ENCODE measurements at places on chromosomes 6 and 20. TPM values are rescaled to one million over a fixed set of nuclear protein-coding genes. Genes with fewer than 3 reads are reported as not detected.

The GJA10 gene
- total RNA-seq = not detected

The SEL1L2 gene
- not detected for total RNA-seq

The PLG gene
- total RNA-seq = not detected

The BFSP1 gene
- total RNA-seq = 5.1 TPM

Measured in A549 treated with Mapracorat at 1 μM for 4 hours (cell line).